CD4-positive, alpha-beta T cell treated with Interleukin-10 for 1 hour (primary cell): ENCODE measurements at places on chromosomes 1 and 21.

- DNase-seq: peak; percentile 76
Measured at GRCh38 chr1:203649999-203650836, 23.6 kb downstream of the ATP2B4 start.

GRCh38 chr1:145720556-145720877 is 1.2 kb downstream of the CD160 start:
- DNase-seq: no peak

DNA sequence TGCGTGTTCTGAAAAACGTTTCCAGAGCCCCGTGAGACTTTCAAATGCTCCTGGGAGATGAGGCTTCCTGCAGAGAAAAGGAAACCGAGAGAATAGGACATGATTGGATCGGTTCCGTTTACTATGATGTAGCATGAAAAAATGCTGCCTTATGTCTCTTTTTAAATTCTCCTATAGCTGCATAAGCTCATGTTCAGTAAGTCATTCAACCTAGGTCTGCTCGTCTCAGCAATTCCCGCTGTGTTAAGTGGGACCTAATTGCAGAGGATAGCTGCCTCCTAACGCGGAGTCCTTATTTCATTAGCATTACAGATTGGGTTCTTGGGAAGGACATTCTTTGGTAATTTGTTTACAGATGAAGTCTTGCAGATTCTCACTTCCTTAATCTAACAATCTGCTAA is 165.3 kb downstream of the GALNT2 start:
- no peak for DNase-seq

- DNase-seq: no peak
Measured at GRCh38 chr1:209150114-209150513, 433.4 kb upstream of the CAMK1G start.

DNA sequence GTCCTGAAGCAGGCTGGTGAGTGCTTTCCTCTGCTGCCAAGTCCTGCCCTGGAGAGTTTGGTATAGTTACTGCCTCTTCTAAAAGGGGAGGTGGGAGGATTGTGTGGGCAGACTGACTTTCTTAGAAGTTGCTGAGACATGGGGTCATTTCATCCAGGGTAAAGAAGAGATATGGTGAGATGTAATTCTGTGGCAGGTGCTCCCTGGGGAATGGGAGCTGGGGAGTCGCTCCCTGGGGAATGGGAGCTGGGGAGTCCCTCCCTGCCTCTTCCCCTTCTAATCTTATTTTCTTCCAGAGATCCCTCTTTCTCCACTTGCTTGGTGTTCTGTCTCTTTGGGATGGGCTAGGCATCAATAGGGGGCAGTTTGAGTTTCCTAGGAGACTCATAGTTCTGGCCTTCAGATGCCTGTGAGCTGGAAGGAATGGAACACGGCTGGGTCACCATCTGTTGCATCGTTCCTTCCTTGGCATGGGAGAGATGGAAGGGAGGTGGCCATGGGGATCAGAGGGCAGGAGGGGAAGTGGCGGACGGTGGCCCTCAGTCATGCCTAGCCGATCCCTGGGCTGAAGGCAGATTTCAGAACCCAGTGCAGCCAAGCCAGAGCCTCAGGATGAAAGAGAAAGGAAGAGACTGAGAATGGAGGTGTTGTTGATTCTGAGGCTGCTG is 59.0 kb downstream of the NFASC start:
- DNase-seq: no peak

DNA sequence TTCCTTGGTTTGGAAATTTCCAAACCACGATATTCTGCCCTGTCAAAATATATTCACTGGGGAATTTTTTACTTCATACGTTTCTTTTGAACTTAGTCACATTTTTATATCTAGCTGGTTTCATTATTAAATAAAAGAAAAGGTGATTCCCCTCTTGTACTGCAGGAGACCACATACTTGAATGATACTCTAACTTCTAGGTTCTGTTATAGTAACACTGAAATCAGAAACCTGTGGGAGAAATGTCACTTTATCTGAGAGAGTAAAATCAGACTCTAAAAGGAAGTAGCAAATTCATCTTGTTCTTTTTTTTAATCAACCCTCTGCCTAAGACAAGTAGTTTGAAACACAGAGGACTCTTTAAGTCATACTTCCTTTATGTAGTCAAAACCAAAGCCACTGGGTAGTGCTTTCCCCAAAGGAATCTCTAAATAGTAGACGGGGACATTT is 34.4 kb downstream of the MRPL39 start:
- peak; percentile 64 for DNase-seq

DNA sequence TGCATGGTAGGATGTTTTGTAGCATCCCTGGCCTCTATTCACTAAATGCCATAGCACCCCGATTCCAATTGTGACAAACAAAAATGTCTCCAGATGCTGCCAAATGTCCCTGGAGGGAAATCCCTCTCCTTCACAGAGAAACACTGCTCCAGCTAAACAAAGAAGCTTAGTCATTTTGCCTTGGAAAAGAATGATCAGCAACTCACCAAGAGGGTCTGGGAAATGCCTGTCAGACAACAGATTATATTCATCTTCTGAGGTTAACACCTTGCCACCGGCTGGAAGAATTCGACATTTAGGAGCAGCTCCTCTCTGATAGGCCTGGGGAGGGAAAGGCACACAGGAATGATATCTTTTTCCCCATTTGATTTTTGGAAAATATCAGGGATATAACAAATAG is 84.4 kb downstream of the NIBAN1 start:
- peak; percentile 21 for DNase-seq

DNA sequence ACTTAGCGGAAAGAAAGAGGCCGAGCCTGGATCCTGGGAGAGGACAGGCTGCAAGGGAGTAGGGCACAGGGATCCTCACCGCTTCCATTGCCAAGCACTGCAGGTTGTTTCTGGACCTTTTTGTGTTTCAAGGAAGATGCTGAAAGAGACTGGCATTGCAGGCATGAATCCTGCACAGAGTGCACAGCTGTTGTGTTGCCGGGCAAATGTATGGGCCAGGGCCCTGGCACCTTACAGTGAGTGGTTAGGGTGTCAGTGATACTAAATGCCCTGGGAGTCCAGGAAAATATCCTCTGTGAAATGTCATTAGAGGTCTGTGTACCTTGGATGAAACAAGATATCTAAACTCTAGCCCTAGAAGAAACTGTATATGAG is 145.5 kb upstream of the FGGY start:
- no peak for DNase-seq

DNA sequence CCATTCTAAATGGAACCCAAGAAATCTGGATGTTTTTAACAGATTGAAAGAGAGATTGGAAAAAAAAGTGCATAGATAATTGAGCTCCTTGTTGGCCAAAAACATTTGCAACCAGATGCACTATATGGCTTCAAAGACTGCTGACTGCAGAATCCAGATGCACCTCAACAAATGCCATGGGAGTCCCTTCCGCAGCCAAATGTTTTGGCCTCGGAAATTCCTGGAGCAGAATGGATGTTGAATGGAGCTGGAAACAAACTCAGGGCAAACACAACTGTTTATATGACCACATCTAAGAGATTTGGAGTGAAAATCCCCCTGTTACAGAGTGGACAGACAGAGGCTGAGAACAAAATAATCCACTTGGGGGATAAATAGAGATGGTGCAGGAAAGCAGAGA is 285.0 kb upstream of the NFIA start:
- DNase-seq: no peak

DNA sequence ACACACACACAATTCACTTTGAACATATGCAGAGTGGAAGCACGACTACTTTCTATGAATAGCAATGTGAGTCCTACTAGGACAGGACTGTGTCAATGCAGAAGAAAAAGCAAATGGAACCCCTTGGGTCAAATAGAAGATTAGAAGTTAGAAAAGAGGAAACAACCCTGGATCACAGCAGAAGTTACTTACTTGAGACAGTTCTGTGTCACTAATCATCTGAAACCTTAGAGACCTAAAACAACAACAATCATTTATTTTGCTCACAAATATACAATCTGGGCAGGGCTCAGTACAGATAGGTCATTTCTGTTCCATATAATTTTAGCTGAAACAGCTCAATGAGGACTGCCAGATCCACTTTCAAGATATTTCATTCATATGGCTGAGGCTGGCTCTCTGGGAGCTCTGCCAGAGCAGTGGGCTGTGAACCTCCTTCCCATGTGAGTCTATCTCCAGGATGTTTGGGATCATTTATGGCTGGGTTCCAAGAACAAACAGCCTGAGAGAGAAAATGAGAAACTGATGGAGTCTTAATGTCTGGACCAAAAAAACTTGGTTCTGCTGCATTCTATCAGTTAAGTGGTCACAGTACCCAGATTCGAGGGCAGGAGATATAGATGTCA is 42.5 kb upstream of the IL10 start:
- DNase-seq: no peak

- no peak for DNase-seq
Measured at GRCh38 chr1:87600854-87601253, 272.2 kb downstream of the LMO4 start.

DNA sequence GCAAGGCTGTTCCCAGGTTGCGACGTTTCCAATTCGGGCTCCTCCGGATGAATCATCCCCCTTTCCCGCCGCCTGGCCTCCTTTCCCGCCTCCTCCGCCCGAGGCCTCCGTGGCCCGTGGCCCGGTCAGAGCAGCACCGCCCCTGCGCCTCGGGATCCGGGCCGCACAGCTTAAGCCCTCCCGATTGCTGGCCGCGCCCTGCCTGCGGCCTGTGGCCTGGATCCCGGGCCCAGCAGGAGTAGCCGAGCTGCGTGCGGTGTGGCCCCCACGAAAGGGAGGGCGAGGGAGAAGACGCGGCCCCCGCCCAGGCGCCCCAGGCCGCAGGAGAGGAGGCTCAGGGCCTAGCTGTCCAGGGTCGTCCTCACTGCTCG is 1.0 kb downstream of the TMEM200B start:
- DNase-seq: no peak

- no peak for DNase-seq
Measured at GRCh38 chr1:189150624-189151023, 1327.0 kb downstream of the BRINP3 start.

DNA sequence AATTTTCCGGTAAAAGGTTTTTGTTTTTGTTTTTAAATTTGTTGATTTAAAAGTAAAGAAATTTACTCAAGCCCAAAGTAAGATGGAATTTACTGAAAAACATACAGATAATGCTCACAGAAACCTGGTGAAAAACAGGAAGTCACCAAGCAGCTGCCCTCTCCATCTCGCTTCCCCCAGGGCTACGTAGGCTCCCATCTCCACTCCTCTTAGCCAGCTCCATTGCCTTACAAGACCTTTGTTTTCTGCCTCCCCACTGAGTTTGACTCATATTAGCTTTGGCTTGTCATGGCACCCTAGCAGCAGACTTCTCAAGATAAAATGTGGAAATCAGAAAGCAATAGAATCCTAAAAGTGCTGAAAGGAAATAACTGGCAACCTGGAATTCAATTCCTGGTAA is 57.9 kb downstream of the PHTF1 start:
- DNase-seq: no peak

DNA sequence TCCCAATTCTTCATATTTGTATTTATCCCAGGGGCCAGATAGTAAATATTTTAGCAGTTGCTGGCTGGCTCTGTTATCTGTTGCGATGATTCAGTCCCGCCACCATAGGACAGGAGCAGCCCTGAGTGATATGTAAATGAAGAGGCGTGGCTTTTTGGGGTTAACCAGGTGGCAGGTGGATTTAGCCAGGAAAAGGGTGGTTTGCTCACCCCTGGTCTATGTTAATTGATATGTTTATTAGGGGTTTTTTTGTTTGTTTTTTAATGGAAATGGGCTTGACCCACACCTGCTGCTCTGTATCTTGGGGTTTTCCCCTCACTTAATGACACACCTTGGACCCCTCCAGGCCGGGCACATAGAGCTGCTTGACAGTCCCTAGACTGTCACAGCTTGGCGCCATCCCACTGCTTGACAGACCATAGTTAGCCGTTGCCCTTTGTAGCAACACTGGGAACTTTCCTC is 62.8 kb downstream of the PIK3CD start:
- DNase-seq: peak; percentile 68

DNA sequence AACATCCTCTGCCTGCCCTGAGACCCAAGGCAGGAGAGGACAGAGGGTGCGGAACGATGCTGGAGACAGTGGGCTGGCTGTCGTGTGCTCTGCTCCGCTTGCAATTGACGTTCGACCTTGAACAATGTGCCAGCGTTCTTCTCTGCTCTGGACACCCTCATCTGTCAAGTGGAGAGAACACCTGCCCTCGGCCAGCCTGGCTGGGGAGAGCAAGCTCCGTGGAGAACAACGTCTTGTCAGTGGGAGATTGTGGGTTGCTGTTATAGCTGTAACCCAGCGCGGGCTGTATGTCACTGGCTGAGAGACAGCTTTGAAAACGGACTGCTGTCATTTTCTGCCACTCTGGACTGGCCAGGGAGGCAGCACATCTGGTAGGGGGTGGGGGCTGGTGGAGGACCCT is 14.7 kb downstream of the KIAA1614 start:
- DNase-seq: no peak

DNA sequence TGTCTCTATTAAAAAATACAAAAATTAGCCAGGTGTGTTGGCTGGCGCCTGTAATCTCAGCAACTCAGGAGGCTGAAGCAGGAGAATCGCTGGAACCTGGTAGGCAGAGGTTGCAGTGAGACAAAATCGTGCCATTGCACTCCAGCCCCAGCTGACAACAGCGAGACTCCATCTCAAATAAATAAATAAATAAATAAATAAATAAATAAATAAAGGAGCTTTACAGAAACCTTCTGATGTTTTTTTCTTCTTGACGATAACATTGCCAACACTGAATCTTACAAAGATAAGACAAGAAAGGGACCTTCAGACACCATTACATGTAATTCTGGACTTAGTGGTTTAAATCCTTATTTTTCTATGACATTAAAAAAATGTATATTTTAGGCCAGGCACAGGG is 47.8 kb upstream of the LGALS8 start:
- no peak for DNase-seq

- peak; percentile 18 for DNase-seq
Measured at GRCh38 chr1:200258447-200259375, 151.1 kb downstream of the ZNF281 start.

DNA sequence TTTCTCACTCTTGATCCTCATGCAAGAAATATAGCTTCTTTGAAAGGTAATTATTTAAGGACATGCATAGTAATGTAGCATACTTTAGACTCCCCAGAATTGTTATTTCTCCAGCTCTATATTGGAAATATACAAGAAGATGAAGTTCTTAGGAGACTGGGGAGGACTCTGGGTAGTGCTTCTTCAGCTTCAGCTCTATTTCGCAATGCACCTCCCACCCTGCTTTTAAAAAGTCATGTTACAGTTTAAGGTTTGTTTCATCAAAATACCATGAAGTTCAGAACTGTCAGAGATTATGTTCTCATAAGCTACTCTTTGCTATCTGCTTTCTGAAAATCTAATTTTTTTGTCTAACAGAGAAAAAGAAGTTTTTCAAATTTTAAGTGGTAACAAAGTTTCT is 586.2 kb upstream of the ADGRL4 start:
- DNase-seq: no peak

GRCh38 chr1:74083128-74083527 is 114.8 kb downstream of the LRRIQ3 start:
- DNase-seq: no peak

DNA sequence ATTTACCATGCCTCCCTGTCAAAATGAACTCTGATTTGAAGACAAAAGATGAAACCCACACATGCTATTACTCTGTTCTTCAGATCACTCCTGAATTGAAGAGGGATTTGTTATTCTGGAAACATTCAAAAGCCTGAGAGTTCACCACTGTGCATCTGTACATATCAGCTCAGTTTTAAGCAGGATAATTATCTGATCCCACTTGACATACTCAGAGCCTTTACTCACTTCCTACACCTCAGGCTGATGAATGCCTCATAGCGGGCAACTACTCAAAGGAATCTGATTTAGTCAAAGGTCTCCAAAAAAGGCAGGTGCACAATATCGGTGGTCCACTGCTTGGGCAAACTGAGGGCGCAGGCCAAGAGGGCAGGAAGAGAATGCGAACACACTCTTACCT is 47.5 kb upstream of the LPAR3 start:
- DNase-seq: no peak
